Right cardiac atrium (tissue), 5 donors: ENCODE measurements at places on chromosomes 3 and 15. TPM values are rescaled to one million over a fixed set of nuclear protein-coding genes. Genes with fewer than 3 reads are reported as not detected.

SSUH2 gene
- 1.8 TPM for polyA plus RNA-seq

KIF9 gene
- 13.2 TPM for polyA plus RNA-seq

GRCh38 chr15:85581495-85581894 lies 201.1 kb downstream of the AKAP13 start:
- DNase-seq: peak; percentile 80

GRCh38 chr15:63519548-63520178 lies 15.3 kb downstream of the USP3 start:
- DNase-seq: no peak

DNA sequence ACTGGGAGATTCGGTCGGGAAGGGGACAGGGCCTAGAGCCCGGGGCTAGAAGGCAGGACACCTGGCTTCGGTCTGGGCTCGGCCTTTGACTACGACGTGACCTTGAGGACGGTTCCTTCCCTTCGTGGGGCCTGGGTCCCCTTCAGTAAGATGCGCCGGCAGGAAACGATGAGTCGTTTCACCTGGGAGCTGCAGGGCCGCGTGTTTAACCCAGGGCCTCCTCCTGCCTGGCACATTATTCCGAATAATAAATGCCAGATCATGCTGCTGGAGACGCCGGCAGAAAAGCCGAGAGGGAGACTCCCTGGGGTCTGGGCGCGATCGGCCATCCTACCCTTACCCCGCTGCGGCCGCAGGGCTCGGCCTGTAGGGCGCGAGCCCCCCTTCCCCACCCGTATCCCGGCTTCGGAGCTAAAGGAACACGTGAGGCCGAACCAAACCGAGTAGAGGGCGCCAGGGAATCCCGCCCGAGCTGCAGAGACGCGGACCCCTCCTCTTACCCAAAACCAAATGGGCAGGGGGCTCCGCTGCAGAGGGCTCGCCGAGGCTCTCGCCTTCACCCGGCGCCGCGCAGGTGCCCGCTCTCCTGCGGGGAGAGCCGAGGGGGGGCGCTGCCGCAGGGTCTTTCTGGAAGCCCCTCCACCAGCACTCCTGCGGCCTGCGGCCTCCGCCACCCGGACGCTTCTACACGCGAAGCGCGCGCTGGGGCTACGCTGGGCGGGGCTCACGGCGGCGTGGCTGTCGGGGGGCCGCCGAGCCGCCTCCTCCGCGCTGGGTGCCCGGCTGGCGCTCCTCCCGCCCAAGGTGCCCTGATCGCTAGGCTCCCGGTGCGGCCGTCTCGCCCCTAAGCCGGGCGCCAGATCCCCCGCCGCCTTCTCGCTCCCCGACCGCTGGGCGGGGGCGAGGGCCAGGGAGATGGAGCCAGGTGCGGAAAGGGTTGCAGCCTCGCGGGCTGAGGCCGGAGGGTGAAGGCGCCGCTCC lies at the start of gene BDH1:
TSS of gene BDH1 (minus strand) at position 688 of the 981 bp plus-strand sequence. CDS start 9,525 bp downstream, outside the sequence.
- peak; percentile 72 for DNase-seq

DNA sequence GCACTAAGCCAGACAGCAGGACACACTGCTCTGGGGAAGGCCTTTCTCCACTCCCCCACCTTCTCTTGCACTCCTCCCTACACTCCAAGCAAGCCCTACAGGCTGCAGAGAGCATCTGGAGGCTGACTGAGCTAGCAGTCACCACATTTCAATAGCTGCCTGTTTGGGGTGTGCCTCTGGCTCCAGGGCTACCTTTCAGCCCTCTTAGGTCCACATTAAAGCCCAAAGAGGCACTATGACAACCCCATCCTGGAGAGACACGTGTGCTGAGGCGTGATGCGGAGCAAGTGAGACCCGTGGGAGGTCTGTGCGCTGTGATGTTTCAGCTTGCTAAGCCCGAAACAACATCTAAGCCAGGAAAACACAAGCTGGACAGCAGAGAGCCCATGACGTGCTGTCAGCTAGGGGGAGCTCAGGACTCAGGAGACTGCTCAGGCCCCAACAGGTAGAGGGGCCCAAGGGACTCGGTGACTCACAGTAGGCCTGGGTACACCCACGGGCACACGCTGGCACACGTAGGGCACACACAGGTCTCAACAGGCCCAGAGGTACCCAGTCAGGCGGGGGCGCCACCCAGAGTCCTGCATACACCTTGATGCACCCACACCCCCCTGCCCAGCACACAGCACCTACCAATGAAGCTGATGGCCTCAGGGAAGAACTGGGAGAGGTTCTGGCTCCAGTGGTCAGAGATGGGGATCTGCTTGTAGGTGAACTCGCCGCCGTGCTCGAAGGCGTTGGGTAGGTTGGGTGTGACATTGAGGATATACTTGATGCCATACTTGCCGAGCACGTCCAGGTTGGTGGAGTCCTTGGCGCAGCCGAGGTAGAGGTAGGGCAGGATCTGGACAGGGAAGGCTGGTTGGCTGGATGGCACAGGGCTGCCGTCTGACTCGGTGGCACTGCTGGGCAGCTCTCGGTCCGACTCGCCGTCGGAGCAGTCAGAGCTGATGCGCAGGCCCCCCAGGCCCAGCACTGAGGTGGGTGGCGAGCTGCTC lies 2.8 kb downstream of the DUSP7 start:
- DNase-seq: no peak
